Activated CD4-positive, alpha-beta T cell treated with anti-CD3 and anti-CD28 coated beads, Interleukin-2, amount 50 U/mL, for 4 hours (primary cell): ENCODE measurements at places on chromosomes 13 and 19.

DNA sequence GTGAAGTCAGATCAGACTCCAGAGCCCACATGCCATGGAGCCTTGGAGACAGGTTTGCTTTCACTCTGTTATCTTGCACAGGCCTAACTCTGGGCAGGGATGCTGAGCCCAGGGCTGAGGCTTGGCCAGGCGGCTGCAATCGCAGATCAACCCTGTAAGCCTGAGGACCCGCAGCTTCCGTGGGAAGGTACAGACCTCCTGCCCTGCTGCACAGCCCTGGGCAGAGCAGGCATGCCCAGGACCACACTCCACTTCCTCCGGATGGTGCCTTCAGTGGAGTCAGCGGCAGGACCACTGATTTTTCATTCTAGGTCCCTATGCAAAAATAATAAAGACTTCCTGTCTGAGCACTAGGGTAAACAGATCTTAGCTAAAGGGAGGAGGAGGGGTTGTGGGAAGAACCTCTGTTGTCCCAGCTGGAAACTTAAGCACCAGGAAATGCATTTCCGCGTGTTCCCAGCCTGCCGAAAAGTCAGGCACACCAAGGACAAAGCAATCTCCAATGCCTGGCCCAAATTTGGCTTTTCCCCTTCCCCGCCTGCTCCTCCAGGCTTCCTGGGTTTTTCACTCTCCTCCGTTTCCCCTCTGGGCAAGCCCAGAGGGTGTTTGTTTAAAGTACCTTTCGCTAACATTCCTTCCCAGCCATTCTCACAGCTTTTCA is 87.3 kb downstream of the KCTD15 start:
- no peak for DNase-seq

DNA sequence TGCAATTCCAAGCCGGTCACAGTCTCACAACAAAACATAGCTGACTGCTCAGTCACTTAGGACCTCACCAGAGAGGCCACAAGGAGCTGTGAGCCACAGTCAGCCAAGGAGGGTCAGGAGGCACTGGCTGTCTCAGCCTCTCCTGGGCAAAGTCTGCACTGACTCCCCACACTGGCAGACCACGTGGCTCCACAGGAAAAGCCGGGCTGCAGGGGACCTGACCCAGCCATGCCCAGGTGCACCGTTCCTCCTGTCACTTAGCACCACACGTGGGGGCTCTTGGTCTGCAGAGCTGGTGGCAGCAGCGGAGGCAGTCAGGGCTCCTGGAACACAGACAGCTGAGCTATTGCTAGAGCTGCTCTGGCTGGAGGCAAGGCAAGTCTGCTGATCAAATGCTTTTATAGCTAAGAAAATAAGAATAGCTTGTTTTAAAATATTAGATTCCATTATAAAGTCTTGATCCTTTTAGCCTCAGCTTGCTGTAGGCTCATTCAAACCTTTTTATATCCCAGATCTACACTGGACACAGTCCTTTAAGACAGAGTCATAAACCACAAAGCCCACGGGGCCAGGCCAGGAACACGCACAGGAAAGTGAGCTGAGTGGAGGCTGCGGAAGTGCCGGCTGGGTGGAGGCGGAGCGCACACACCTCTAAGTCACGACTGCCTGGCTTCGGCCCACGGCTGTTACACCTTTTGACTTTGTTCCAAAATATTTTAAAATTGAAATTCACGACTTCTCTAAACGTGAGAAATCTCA is 744.1 kb downstream of the UQCRFS1 start:
- DNase-seq = no peak

DNA sequence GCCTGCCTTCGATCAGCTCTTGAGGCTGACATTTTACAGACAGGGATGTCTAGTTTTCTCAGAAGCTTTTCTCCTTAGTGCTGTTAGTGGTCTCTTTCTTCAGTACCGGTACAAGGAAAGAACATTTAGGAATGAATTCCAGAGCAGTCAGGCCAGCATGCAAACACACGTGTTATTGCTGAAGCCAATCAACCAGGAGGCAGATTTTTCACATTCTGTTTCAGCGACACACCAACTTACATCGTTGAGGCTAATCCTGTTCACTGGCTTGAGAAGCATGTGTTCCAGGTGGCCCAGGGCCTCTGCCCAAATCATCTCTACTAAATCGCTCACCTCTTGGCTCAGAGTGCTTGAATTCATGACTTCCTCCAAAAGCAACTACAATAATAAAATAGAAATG is 19.2 kb downstream of the PARP4 start:
- DNase-seq = no peak

- no peak for DNase-seq
Measured at GRCh38 chr13:23433171-23434153, at the start of gene SACS. Gene SACS, minus strand, starts transcription at chr13:23433702. Its CDS starts 22,463 bp downstream, at chr13:23411239.

DNA sequence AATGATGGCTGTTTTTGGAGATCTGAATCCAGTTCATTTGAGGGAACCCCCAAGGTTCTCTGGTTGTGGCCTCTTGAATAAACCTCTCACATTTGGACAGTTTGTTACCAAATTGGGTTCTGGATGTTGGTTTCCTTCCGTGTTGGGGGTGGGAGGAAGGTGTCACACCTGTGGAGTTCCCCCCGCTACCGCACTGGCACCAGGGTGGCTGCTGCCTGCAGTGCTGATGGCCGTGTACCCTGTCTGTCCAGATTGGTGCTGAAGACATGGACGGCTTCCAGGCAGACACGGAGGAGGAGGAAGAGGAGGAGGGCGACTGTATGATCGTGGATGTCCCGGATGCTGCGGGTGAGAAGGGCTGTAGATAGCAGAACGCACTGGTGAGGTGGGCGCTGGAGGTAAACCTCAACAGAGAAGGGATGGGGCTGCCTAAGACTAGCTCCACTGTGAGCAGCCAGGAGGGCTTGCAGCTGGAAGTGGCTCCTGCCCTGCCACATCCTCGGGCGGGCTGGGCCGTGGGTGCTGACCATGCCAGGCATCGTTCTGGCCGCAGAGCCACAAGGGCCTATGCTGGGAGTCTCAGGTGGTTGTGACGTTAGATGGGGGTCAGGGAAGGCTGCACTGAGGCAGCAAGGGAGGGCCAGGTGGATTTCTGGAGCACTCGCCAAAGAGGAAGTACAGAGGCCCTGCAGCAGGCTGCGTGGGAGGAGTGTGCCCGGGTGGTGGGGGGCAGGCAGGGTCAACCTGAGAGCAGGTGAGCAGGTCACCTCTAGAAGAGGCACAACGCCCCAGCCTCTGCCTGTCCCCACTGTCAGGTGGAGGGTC is 15.4 kb downstream of the UBXN6 start:
- no peak for DNase-seq

DNA sequence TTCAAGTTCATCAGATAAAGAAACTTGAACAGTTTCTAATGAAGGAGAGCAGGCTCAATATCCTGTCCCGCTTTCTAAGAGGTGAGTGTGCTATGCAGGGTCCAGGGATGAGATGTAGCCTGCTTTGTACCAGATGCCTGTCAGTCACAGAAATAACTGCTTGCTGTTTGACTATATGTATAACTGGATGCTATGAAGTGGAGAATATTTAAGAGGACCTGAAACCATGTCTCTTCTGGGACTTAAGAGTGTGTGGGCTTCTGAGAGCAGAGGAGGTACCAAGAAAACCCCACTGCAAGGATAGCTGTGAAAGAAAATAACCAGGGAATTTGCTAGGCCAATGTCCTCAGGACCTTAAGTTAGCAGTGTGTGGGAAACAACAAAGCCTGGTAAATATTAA is 246.3 kb upstream of the RFC3 start:
- DNase-seq = no peak

DNA sequence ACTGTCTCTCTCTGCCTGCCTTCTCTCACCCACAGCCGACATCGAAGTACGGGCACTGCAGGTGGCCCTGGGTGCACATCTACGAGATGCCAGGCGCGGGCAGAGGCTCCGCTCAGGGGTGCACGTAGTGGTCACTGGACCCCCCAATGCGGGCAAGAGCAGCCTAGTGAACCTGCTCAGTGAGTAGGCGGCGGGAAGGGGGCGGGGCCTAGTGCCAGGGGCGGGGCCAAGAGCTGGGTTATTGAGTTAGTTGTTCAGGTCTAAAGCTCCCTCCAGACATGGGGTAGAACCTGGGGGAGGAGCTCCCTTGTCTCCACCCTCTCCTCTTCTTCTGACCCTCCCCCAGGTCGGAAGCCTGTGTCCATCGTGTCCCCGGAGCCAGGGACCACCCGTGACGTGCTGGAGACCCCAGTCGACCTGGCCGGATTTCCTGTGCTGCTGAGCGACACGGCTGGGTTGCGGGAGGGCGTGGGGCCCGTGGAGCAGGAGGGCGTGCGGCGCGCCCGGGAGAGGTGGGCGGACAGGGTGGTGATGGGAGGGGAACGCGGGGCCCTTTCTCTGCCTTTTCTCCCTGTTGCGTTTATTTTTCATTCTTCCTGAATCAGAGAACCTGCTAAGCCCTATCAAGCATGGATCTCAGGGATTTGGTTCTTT is 1.9 kb downstream of the GTPBP3 start:
- peak; percentile 39 for DNase-seq

DNA sequence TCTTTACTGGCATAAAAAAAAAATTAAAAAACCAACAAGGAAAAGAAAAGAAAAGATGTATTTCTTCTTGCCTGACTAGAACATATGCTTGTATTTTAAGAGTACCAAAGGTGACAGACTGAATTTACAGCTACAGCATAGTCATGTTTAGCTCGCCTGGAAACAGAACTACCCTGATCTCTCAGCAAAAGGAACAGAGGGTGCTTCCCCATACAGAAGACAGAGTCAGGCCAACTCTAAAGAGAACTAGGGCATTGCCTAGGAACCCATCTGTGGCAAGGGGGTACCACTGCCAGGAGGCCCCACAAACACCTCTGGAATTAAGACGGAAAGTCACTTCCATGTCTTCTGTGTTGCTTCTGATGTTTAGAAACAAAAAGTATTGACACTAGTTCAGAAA is 252.1 kb upstream of the STARD13 start:
- DNase-seq = no peak

DNA sequence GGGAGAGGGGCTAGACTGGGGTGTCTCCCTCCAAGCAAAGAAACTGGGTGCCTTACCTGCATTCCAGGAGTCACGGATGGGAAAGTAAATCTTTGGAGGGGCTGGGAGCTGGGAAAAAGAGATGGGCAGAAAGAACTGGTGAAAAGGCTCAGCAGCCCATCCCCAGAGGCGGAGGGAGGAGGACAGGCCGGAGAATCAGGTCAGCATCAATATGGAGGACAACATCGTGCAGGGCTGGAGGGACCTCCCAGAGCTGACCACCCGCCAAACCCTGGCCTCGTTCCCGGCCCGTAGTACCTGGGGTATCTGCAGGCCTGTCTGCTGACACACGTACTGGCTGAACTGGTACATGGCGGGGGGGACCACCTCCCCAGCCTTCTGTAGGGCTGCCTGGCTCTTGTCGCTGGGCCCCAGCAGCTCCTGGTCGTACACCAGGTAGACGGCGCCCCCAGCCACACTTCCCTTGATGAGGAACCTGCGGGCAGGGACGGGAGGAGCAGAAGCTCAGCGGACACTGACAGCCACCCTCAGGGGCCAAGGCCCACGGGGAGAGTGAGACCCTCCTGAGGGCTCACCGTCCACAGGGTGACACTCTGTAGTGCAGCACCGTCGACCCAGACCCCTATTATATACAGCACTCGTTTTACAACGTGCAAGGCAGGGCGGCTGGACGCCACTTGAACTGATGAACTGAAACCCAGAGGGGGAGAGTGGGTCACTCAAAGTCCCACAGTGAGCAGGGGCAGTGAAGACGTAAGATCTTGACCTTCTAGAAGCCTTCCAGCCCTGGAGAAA is 830 bp downstream of the MICOS13 start:
- no peak for DNase-seq
